ENCODE measurements at places on chromosomes 6 and 20.

DNA sequence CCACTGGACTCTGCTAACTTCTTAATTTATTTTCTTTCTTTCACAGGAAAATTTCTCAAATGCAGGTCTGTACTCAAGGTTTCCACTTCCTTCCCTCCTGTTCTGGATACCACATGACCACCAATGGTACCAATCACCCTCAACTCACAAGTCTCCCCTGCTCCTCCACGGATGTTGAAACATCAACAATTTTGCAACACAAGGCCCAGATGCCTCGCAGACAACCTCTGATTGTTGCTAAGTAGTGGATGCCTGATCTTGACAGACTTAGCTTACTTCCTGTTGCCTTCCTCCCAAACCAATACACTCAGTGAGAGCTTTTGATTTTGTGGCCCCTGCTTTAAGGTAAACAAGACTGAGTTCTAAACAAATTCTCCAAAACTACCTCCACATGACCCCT is 146.6 kb downstream of the FRK start:
- no peak for DNase-seq

GRCh38 chr20:41476446-41476845 is 109.8 kb upstream of the EMILIN3 start:
- peak; percentile 59 for DNase-seq

DNA sequence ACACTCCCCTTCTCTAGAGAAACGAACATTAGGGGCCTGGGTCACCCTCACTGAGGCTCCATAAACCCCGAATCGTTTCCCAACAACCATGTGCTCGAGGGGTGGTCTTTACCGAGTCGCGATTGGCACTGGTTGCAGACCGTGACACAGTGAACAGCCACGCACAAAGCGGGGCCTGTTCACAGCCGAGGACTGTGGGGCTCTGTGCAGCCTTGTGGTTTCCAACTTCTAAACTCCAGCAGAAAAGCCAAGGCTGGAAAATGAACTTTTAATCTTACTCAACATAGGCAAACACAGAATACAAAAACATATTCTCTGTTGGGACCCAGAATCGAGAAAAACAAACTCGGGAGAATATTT is 19.0 kb downstream of the RRBP1 start:
- DNase-seq: no peak

GRCh38 chr6:103983011-103983410 is 876.7 kb downstream of the HACE1 start:
- DNase-seq: no peak

- DNase-seq: no peak
Observed at GRCh38 chr6:44679438-44680201, 292.1 kb downstream of the CDC5L start.

GRCh38 chr6:1233924-1234323 is 78.0 kb upstream of the FOXQ1 start:
- no peak for DNase-seq

- peak; percentile 46 for DNase-seq
Observed at GRCh38 chr6:37029249-37029971, 24.0 kb downstream of the FGD2 start.

DNA sequence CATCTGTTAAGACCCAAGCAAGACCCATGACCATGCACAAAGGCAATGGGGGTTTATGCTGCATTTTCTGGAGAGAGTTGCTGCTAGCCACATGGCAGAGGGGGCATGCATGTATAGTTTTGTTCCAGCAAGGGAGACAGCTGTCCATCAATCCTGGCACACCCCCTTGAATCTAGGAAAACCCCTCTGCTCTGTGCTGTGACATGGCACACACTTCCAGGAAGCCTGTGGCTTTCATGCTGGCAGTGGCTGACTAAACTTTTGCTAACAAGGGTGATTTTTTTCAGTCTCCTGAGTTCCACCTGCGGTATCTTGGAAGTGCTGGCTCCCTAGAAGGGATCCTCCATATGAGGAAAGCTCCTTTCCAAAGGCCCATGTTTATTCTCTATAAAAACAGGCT is 9.1 kb upstream of the CST4 start:
- no peak for DNase-seq

DNA sequence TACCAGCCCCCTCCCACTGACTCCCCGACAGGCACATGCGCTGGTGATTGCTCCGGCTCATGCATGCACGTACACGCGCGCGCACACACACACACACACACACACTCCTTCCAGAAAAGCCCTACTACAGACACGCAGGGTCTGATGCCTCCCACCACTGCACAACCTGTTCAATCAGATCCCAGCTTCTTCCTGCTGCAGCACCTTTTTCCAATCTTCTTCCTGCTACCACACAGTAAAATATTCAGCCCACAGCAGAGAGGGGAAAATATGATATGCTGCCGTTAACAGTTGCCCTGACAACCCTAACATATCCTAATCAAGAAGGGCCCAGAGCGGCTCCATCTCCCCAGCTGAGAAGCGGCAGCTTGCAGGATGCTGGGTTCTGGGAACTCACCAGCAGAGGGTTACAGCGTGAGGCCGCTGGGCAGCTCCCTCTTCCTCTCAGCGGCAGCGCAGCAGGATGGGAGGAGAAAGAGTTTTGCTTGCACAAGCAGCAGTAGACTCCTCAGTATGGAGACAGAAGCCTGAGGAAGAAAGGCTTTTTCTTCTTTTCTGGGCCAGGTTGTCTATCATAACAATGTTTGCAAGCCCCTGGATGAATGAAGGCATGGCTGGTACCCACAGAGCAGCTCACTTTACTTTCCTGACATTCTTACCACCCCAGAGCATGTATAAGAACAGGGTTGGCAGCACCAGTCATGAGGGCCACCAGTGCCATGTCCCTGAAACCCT is 23.9 kb downstream of the MAP7 start:
- peak; percentile 9 for DNase-seq

- DNase-seq: no peak
Observed at GRCh38 chr6:101178748-101179147, 214.8 kb upstream of the GRIK2 start.

- no peak for DNase-seq
Observed at GRCh38 chr6:90097356-90097755, 199.3 kb downstream of the BACH2 start.

- no peak for DNase-seq
Observed at GRCh38 chr6:113893866-113894265, 36.7 kb downstream of the MARCKS start.

GRCh38 chr6:157648561-157648960 is 174.5 kb upstream of the SNX9 start:
- no peak for DNase-seq

GRCh38 chr20:9498322-9498721 is 16.1 kb upstream of the LAMP5 start:
- DNase-seq: no peak

- DNase-seq: no peak
Observed at GRCh38 chr20:6164421-6165341, 41.9 kb upstream of the FERMT1 start.

GRCh38 chr20:23082846-23083552 is 3.1 kb downstream of the CD93 start:
- peak; percentile 88 for DNase-seq

DNA sequence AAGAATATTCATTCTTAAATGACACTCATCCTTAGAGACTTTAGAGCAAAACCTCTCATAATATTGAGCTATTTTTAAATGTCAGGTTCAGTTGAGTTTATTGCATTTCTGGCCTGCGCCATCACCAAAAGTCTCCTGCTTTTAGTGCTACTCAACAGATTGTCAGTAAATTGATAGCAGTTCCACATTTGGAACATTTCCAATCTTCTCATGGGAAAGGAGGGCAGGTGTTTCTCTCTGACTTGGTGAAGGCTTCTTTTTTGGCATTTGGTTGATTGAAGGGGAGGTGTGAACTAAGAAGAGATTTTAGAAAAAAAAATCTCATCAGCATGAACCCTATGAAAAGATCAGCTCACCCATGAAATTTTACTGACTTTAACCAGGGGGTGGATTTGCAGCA is 125.9 kb upstream of the INSM1 start:
- peak; percentile 23 for DNase-seq

- DNase-seq: no peak
Observed at GRCh38 chr6:55449225-55449624, 122.0 kb downstream of the GFRAL start.

GRCh38 chr6:132202574-132202973 is 198.7 kb downstream of the MOXD1 start:
- DNase-seq: no peak

DNA sequence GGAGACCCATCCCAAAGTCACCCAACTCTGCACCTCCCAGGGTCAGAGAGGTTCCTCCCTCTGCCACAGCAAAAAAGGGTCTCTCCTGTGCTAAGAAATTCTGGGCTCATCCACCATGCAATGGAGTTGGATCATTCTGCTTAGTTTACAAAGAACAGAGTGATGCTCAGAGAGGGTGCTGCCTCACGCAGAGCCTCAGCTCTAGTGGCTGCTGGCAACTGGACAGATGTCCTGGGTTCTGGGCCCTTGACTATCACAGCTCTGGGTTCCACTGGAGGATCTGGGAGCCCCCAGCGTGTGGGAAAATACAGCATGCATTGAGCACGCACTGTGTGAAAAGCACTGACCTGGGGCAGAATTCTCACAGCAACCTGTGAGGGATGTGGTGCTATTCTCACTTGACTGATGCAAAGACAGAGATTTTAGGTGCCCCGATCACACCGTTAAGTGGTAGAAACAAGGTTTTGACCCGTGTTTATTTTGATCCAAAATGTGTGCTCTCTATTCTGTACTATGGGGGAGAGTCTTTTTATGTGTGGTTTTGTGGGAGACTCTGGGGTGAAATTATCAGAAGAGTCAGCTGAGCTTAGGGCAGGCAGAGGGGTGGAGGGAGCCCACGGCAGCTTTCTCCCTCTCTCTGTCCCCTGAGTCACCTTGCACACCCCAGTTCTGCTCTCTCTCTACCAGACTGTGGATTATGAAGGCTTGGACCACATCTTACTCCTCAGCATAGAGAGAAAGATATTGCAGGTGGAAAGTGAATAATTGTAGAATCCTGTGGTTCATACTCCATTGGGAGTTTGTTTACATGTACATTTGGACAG is 19.9 kb downstream of the TREML4 start:
- no peak for DNase-seq

DNA sequence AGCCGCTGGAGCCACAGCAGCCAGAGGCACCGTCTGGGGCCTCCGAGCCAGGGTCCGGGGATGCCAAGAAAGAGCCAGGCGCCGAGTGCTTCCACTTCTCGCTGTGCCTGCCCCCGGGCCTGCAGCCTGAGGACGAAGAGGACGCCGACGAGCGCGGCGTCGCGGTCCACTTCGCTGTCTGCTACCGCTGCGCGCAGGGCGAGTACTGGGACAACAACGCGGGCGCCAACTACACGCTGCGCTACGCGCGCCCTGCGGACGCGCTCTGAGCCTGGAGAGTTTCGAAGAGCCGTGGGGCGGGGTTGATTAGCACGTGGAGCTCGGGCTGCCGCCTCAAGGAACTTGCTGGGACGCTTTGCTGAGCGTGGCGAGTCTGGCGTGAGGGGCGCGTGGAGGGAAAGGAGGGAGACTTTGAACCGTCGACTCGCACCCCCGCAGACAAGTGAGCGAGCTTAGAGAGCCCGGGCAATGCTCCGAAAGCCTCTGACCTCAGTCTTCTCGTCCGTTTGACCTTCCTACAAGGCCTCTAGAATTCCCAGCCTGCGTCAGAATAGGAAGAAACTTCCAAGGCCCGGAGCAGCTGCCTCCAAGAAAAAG is 1.3 kb downstream of the PPP1R3G start:
- DNase-seq: no peak

DNA sequence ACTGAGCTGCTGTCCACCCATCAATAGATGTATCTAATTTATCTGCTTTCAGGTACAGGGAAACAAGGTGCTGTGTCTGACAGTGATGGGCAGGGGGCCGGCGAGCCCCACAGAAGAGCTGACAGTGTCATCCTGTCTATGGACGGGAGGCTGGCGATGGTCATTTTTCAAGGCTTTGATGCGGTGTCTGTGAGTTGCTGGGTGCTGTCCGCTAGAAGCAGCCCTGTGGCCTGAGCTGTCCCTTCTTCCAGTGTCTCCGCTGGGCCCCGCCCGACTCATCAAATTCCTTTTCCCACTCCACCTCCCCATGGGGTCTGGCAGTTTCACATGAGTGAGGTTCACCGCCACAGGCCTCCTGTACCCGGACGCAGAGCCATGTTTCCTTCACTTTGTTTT is 161.4 kb upstream of the PMEPA1 start:
- DNase-seq: no peak

- no peak for DNase-seq
Observed at GRCh38 chr6:4635666-4636065, 140.5 kb upstream of the CDYL start.

- no peak for DNase-seq
Observed at GRCh38 chr6:44388135-44388487, 605 bp downstream of the CDC5L start.

DNA sequence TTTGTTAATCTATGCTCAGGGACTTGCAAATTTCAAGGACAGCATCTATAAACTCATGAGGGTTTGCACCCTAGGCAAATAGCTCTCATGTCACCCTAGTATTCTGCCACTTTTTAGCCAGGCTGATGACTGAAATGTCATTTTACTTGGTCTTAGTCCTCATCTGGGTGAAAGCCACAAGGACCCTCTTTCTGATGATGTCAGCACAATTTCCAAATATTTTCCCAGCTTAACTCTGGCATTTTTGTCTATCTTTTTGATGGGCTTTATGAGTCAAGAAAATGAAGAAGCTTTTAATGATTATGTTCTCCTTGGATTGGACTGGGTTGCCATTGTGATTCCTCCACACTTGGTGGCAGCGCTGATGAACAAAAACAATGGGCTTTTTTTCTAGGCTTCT is 420.1 kb upstream of the BTBD3 start:
- no peak for DNase-seq

DNA sequence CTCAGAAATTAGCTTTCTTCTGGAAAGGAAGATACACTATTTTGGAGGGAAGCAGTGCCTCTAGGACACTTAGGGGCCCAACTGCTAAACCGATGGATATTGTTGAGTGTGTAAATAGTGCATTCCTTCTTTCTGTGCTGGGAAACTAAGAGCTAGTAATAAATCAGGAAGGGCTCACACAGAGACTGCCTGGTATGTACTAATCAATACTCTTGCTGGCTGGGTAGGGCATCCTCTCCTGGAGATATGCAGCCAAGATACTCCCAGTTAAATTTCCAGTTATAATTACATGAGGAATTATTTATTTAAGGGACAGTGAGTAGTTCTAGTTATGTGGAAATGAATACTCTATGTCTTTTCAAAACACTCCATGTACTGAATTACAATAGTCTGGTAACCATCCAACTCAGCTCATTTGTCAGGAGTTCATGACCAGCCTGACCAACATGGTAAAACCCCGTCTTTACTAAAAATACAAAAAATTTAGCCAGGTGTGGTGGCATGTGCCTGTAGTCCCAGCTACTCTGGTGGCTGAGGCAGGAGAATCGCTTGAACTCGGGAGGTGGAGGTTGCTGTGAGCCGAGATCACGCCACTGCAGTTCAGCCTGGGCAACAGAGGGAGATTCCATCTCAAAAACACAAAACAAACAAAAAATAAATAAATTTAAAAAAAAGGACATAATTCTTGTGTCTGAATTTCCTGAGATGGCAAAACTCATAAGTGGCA is 100.0 kb downstream of the OR2B2 start:
- DNase-seq: no peak

All from NCI-H2029 (cell line).